Activated B cell treated with CpG ODN at 0.5 μM for 24 hours (primary cell): ENCODE measurements at places on chromosomes 4 and X.

DNA sequence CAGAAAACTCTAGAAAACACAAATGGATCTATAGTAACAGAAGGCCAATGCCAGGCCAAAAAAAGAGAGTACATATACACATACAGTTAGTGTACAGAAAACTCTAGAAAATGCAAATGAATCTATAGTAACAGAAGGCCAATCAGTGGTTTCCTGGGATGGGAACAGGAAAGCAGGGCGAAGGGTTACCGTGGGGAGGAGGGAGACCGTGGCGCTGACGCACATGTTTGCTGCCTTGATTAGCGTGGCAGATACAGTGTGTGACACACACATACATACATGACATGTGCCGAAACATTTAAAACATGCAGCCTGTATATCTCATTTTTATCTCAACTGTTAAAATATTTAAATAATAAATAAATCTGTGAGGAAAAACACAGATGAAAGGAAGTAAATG lies 14.7 kb downstream of the GAK start:
- DNase-seq = no peak

GRCh38 chr4:7336732-7337131 lies 98.0 kb downstream of the PSAPL1 start:
- no peak for DNase-seq

- DNase-seq = no peak
Observed at GRCh38 chr4:152255437-152255836, 280.5 kb downstream of the FBXW7 start.

GRCh38 chrX:139559383-139560042 lies 29.0 kb downstream of the F9 start:
- no peak for DNase-seq

- DNase-seq = no peak
Observed at GRCh38 chrX:135632353-135632752, 81.1 kb upstream of the CT45A1 start.

- no peak for DNase-seq
Observed at GRCh38 chr4:17665852-17666251, 51.4 kb downstream of the MED28 start.

DNA sequence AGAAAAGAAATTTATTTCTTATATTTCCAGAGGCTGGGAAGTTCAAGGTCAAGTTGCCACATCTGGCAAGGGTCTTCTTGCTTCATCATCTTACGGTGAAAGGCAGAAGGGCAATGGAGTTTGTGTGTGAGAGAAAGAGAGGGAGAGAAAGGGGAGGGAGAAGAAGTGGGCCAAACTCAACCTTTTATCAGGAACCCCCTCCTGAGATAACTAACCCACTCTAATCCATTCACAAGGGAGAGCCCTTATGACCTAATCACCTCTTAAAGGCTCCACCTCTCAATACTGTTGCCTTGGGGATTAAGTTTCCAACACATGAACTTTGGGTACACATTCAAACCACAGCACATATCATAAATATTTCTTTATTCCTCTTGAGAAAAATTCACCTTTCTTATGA lies 203.3 kb upstream of the FAM241A start:
- no peak for DNase-seq

GRCh38 chr4:122117743-122118142 lies 34.4 kb upstream of the BLTP1 start:
- no peak for DNase-seq

DNA sequence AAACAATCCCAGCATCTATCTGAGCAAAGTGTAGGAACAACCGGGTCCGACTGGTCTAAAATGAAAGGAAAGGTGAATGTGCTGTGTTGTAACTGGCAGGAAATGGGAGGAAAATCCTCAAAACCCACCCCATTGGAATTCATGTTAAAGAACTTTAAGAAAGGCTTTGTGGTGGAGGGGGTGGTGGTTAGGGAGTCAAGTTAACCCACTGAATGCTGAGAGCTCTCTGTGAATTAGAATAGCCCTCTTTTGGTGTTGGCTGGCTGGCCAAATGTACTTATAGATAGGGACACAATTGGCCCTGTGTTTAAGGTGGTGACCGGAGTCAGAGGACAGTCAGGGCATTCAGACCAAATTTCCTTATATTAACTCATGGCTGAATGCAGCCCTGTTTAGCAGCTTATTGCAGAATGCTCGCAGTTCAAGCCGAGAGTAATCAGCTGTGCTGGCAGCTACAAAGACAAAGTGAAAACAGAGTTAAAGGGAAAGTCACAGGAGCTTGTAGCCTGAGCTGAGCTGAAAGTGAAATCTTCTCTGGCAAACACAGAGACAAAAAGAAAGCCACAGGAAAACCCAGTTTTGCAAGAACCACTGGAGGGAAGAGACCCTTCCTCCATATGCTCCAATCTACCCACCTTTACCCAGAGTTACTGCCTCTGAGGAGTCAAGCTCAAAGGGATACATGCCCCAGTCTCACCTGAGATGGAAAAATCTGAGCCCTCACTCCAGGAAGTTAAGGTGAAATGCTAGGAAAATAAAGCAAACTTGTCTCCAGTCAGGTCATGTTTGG lies 38.5 kb upstream of the UGT2B7 start:
- DNase-seq = no peak

GRCh38 chr4:100420571-100420970 lies 97.3 kb downstream of the EMCN start:
- no peak for DNase-seq

DNA sequence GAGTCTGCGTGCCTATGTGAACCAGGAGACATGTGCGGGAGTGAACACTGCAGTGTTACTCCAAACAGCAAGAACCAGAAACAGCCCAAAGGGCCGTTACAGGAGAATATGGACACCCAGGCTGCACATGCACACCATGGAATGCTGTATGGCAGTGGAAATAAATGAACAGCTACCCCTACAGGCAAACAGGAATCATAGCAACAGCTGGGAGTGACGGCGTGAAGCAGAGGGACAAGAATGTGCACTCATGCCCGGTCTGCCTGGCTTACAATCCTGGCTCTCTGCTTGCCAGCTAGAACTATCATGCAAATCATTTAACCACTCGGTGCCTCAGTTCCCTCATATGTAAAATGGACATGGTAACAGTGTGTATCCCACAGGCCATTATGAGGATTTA lies 16.6 kb downstream of the GPKOW start:
- no peak for DNase-seq

DNA sequence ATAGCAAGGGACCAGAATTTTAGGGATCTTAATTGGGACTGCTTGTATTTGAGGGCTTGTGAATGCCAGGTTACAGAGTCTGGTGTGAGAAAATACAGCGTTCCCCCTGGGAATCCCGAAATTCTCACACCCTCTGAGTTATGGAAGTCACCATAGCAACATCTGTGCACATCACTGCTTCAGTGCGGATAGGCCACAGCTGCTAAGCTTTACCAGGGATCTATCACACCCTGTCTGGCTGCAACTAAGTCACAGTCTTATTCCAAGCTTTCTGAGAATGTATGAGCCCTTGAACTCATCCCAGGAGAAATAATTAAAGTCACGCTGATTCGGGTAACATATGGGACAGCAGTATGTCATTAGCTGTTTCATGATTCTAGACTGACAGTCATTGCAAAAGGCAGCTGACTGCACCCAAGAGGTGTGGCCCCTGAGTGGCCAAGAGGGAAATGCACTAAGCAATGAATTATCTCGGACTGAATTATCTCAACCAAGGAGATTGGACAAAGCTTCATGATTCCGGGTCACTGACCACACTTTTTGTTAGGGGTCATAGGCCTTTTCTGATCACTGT lies 46.7 kb upstream of the BTC start:
- no peak for DNase-seq

DNA sequence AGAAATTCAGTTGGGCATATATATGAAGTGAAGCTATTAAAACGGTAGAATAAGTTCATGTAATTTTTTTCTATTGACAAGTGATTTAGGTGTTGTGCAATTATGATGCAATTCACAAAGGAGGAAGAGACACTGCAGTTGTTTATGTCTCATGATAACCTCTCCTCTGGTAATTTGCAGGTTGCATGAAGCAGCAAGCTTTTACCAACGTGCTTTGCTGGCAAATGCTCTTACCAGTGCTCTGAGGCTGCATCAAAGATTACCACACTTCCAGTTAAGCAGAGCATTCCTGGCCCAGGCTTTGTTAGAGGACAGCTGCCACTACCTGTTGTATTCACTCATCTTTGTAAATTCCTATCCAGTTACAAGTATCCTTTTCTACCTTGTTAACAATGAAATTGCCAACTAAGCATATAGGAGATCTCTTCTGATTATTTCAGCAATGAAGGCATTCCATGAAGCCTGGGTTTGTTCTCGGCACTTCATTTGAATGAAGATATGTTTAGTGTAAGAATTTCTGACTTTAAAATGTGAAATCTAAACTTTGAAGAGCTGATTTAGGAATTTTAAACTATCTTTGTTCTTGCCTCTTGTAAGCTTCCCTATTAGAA lies 3.9 kb downstream of the TMEM33 start:
- no peak for DNase-seq

- no peak for DNase-seq
Observed at GRCh38 chr4:123170843-123171242, 225.8 kb upstream of the SPRY1 start.

GRCh38 chrX:41900321-41900720 lies 23.0 kb downstream of the CASK start:
- DNase-seq = no peak

- DNase-seq = no peak
Observed at GRCh38 chrX:2342874-2343273, 157.9 kb downstream of the DHRSX start.

GRCh38 chrX:146186540-146186939 lies 368.9 kb downstream of the SLITRK2 start:
- no peak for DNase-seq

GRCh38 chrX:133533249-133533648 lies 118.0 kb upstream of the GPC4 start:
- DNase-seq = no peak

DNA sequence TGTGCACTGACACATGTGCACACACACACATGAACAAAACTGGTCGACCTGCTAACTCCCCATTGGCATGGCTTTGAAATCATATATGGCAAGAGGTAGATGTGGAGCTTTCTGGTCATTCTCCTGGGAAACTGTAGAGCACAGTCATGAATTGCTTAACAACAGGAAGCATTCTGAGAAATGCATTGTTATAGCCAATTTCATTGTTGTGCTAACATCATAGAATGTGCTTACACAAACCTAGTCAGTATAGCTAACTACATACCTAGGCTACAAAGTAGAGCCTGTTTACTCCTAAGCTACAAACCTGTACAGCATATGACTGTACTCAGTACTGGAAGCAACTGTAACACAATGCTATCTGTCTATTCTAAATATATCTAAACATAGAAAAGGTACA lies 134.2 kb upstream of the SH3RF1 start:
- DNase-seq = no peak

DNA sequence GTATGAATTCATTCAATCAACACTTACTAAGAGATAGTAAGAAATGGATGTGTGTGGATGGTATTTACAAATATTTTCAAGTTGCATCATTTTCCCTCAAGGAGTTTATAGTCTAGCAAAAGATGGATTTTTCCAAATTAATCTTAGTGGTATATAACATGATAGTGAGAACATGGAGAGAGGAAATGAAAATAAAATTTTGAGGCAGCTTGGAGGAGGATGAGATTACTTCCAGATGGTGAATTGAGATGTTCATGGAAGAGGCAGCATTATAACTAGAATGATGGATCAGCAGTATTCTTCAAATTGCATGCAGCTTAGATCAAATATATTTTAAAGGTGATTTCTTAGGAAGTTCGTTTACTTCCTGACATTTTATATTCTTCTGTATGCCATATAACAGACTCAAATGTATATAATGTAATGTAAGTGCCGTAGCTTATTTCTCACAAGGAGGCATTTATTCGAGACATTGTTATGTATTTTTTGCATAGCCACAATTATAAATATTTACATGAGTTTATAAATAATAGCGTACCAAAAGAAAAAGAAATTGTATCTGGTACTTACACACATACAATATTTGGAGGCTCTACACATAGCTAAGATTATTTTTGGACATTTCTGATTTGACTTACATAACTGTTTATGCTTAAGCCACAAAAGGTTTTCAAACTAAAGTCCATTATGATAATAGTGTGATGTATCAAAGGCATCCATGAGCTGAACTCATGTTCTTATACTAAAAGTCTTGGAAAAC lies 439.4 kb downstream of the SPRY1 start:
- DNase-seq = no peak

GRCh38 chr4:121706595-121707021 lies 9.8 kb upstream of the ANXA5 start:
- no peak for DNase-seq

- DNase-seq = no peak
Observed at GRCh38 chrX:139924069-139924695, 8.7 kb downstream of the ATP11C start.

DNA sequence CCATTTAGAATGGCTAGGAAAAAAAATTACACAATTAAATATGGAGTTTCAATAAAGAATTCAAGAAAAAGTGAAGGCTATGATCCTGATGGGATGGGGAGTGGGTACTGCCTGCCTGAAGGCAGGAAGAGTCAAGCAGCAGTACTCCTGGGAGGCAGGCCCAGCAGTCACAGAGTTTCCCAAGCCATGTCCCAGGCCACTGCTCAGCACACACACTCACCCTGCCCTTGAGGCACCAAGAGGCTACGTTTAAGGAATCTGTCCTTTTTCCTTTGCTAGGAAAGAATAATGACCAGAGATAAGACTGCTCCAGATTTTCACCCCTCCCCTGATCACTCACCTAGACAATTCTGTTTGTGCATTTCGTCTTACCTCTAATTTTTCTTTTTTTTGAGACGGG lies 30.2 kb downstream of the MAP7D3 start:
- no peak for DNase-seq

- DNase-seq = no peak
Observed at GRCh38 chr4:150960818-150961217, 54.3 kb downstream of the LRBA start.

- no peak for DNase-seq
Observed at GRCh38 chr4:54496412-54496811, 161.3 kb upstream of the KIT start.

GRCh38 chr4:90951037-90951436 lies 823.8 kb downstream of the CCSER1 start:
- no peak for DNase-seq

DNA sequence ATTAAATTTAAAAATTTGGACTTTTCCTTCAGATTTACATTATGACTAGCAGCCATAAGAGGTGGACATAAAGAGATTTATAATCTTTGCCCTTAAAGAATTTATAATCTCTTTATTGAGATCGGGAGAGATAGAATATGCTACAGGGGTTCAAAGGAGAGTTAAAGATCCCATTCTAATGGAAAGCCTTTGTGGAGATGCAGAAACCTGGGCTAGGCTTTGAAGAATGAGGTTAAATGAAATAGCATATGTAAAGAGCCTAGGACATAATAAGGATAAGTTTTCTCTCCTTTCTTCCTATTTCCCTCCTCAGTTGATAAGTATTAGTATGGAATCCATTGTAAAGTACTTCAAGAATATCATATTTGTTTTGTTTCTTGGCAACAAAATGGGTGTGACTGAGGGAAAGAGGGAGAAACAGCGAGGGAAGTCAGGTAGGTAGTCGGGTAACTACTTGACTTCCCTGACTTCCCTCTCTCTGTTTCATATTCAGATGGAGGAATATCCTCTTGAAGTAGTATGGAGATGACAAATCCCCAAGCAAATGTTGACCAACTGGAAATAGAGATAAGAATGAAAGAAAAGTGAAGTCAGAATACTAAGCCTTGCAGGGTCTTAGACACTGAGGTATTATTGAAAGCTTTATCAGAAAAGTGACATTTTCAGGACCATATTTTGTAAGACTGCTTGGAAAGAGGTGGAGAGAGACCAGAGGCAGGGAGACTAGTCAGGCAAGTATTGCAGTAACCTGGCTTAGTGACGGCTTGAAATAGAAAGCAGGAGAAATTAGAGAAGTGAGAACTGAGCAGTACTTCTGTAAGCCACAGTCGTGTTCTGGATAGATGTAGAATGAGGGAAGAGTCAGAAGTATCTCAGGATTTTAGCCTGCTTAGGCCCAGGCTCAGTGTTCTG lies 82.9 kb downstream of the PDLIM5 start:
- no peak for DNase-seq
